ENCODE measurements at places on chromosomes 3 and 15.

- DNase-seq, result no peak
Measured at GRCh38 chr3:396293-396692, 199.7 kb downstream of the CHL1 start.

GRCh38 chr3:42500091-42500490 is 2.4 kb upstream of the VIPR1 start:
- no peak for DNase-seq

- no peak for DNase-seq
Measured at GRCh38 chr15:50298340-50298739, 32.8 kb upstream of the HDC start.

DNA sequence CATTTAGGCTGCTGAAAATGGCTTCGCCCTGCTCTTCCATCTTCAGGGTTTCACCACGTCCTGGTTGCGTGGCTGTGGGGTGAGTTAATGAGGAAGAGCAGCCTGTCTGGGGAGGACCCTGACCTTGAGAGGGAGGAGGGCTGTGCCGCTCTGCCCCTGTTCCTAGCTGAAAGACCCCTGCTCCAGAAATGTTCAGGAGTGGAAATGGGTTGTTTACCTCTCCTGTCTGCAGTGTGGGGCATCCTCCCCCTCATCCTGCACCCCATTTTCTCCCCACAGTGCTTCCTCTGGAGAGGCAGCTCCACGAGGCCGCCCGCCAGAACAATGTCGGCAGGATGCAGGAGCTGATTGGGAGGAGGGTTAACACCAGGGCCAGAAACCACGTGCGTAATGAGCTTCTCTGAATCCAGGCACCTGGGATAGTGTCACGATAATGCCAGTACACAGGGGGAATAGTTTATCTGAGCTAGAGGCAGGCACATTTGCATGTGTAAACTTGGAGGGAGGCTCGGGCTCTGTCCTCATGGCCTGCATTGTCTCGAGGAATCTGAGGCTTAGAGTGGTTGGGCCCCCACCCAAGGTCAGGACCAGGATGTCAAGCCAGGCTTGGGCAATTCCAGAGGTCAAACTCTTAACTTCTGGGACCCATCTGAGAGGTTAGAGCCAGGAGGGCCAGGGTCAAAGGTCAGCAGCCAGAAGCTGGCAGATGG is 4.0 kb downstream of the ANKDD1A start:
- DNase-seq, result no peak

DNA sequence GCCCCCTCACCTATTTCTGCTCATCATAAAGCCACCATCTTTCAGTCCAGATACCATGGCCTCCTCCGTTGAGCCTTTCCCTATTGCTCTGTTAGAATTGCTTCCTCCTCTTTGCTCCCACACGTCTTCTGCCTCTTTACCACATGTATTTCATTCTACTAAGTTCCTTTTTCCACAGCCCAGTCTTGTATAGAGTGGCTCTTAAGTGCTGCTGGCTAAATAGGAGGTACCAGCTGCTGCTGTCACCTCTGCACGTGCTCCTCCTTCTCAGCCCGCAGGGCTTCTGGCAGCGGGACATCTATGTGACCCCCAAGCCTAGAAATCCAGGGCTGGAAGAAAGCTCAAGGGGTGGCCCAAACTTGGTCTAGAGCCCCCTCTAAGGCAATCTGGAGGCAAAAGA is 38.8 kb upstream of the PLXND1 start:
- DNase-seq, result no peak

DNA sequence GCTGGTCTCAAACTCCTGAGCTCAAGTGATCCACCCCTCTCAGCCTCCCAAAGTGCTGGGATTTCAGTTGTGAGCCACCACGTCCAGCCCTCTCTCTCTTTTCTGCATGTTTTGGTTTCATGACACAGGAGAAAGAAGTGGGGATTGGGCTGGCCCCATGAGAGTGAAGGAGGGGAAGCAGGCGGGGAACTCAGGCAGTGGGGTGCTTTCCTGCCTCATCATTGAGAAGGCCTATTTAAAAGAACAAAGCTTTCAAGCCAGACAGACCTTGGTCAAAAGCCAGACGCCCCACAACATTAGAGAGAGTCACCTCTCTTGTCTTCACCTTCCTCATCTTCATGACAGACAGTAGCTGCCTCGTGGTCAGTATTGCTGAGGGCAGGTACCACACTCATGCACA is 15.9 kb downstream of the PSTPIP1 start:
- DNase-seq, result no peak

DNA sequence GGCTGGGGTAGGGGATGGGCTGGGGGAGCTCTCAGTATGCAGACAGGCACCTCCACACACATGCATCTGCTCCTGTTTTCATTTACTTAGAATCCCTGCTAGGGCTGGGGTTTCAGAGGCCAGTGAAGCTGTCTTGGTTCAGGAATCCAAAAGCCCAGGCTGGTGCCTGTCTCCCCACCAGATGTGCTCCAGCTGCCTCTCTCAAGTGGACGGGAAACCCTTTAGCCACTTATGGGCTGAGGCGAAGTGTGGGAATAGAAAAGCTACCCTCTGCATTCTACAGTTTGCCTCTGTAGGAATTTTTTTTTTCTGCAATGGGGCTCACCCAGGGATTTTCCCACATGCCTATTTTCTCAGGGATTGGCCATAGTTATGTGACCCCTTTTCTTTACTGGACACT is 72.5 kb downstream of the ATP2B2 start:
- DNase-seq, result peak; percentile 27

GRCh38 chr3:177190756-177191681 is 6.3 kb downstream of the TBL1XR1 start:
- peak; percentile 41 for DNase-seq

- DNase-seq, result peak; percentile 83
Measured at GRCh38 chr3:14261229-14261628, 82.6 kb downstream of the LSM3 start.

DNA sequence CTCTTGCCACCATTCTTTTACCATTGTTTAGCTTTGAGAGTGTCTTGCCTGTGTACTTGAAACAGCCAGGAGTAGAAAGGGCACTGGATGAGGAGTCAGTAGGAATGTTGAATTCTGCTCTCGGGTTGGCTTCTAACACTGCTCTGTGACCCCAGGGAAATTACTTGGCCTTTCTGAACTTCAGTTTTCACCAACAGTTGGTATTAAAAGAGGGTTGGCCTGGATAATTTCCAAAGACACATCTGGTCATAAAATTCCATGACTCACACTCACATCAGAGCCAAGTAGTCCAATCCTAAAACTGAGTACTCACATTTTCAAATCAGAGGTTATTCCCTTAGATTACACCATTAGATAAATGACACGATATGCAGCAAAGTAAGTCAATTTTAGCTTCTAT is 141.6 kb downstream of the ECT2 start:
- peak; percentile 82 for DNase-seq

DNA sequence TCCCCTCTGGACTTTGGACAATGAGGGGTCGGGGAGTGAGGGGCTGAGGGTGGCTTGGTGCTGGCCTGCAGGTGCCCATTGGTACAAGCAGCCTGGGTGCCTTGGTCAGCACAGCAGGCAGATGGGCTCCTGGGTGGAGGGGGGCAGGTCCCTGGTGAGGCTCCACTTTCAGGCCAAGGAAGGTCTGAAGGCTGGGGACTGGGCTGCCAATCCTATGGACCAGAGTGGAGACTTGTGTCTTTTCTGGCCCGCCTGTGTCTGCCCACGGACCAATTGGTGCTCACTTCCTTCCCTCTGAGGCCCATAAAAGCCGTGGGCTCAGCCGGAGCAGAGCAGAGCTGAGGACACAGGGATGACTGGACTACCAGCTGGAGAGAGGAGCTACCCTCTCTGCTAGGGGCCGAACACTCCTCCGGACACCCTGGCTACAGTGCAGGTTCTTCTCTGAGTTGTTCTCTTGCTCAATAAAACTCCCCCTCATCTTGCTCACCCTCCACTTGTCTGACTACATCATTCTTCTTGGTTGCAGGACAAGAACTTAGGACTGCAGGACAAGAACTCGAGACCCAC is 31.9 kb upstream of the IREB2 start:
- DNase-seq, result no peak

GRCh38 chr3:124034016-124034843 is 42.3 kb upstream of the ROPN1 start:
- peak; percentile 6 for DNase-seq

- peak; percentile 98 for DNase-seq
Measured at GRCh38 chr3:194711913-194712312, 26.2 kb downstream of the FAM43A start.

GRCh38 chr3:162034368-162034767 is 537.8 kb downstream of the OTOL1 start:
- DNase-seq, result peak; percentile 35

DNA sequence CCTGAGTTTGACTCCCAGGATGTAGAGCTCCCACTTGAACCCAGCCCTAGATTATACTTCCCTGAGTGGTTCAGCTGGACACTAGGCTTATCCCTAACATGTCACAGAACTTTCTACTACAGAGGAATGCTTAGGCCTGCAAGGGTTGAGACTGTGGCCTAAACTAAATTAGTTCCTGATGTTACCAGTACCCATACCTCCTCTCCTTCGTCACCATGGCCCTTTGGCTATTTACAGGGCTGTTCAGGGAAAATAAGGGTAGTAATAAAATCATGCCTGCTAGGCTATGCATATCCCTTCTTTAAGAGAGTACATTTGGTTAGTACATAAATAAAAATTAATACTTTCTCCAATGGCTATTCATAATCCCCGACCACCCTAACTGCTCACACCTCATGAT is 356.4 kb upstream of the RASGRP1 start:
- no peak for DNase-seq

DNA sequence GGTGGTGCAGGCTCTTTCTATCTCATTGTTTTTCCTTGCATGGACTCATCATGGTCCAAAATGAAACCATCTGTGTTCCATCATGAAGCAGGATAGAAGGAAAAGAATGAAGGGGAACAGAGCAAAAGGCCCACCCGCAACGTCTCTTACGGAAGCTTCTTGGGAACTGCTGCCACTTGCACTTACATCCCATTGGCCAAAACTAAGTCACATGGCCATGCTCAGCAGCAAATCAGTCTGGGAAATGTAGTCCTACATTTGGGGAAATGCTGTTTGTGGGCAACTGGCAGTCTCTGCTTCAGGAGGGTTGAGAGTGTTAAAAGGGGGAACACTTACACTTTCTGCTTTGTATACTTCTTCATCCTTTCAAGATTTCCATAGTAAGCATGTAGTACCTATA is 191.6 kb downstream of the SV2B start:
- DNase-seq, result peak; percentile 12

- DNase-seq, result no peak
Measured at GRCh38 chr3:81765400-81765799, 4.0 kb upstream of the GBE1 start.

- DNase-seq, result no peak
Measured at GRCh38 chr3:128763967-128764366, 38.0 kb downstream of the RAB7A start.

DNA sequence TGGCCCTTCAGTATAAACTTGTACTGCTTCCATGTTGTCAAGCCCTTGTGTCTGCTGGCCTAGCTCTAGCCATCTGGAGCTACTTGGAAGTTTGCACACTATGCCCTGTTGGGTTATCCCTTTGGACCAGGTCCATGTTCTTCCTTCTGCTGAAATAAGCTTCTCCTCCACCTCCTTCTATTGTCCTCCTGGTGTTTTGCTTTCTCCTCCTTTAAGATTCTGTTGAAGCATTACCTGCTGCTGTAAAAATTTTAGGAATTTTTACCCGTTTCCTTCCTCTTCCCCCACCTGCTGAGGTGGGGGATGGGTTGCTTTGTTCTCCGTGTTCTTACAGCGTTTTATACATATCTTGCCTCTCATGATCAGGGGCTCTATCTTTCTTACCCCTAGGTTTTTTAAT is 51.7 kb downstream of the SH3GL3 start:
- DNase-seq, result no peak

DNA sequence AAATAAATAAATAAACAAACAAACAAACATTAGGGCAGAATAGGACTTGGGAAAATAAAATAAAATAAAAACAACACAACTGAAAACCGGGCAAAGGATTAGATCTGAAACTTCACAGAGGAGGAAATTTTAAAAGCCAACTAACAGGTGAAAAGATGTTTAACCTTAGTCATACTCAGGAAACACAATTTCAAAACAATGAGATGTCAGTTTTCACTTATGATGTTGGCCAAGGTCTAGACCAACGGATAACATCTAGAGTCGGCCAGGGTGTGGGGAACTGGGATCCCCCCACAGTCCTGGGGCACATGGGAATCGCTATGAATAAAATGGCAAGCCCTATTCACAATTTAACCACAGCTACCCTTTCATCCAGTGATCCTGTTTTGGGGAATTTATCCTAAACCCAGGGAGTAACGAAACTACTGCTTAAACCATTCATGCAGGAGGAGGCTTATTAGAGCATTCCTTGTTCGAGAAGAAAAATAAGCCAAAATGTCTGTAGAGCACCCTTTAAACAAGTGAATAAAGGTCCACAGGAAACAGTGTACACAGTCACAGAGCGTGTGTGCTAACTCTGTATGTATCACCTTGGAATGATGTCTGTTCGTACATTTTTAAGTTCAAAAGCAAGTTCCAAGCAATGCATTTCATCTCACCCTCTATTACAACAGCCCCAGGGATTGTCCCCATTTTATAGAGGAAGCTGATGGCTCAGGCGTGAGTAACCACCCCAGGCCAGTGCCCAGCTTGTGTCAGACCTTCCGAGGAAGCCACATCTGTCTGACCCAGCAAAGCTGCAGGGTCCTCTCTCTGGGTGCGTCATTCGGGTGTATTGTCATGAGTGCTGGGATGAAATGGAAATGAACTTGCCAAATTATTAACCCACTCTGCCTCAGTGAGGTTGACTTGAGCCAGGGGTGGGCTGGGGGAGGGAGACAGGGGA is 6.3 kb upstream of the ANPEP start:
- peak; percentile 46 for DNase-seq

DNA sequence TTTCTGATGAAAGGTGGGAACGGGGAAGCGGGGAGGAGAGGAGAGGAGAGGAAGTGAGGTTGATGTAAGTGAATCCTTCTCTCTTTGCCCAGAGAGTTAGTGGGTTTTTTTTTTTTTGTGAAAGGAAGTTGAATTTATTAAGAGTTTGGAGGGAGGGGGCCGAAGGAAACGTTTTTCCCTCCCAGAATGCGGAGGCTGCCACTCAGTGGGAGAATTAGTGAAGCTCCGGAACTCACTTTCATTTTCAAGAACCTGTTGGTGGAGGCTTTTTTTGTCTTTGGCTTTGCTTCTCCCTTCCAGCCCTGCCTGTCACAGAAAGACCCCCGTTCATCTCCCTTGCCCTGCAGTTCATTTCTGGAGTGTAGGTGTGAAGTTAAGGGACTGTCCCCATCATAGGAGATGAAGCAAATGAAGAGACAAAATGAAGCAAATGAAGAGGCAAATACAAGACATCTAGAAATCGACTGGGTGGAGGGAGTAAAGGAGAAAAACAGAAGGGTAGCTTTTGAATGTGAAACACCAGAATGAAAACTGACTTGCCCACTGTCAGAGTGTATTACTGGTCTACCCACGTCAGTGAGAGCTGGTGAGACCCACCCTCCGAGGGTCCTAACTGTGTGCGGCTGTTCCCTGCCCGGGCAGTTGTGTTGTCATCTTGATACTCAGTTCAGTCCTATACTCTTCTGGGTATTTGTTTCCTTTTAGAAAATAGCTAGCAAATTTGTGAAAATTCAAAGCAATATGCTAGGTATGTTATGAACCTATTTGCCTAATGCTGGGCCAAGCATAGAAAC is 91.5 kb downstream of the ITPR1 start:
- DNase-seq, result peak; percentile 36
